ENCODE measurements at places on chromosomes 5 and 9.
A peak's percentile ranks its signal among the peaks of the same experiment; 100 is the strongest.

DNA sequence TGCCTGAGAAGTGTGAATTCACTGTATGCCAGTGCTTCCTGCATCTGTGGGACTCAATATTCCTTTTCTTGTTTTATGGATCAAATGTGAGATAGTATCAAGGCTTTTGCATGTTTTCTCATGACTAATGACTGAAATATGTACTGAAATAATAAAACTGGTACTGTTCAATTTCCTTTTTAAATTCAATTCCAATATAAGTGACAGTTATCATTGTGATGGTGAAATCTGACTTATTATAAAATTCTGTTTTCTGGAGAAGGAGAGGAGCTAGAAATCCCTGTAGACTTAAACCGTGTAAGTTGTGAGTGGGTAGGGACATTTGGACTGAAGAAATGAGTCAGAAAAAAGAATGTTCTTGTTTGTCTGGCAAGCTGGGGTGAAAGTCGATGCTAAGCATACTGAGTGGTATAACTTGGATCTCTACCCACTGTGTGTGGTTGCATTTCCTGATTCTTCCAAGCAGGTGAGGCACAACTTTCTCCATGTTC lies 245.2 kb downstream of the EFNA5 start:
- no peak for DNase-seq

DNA sequence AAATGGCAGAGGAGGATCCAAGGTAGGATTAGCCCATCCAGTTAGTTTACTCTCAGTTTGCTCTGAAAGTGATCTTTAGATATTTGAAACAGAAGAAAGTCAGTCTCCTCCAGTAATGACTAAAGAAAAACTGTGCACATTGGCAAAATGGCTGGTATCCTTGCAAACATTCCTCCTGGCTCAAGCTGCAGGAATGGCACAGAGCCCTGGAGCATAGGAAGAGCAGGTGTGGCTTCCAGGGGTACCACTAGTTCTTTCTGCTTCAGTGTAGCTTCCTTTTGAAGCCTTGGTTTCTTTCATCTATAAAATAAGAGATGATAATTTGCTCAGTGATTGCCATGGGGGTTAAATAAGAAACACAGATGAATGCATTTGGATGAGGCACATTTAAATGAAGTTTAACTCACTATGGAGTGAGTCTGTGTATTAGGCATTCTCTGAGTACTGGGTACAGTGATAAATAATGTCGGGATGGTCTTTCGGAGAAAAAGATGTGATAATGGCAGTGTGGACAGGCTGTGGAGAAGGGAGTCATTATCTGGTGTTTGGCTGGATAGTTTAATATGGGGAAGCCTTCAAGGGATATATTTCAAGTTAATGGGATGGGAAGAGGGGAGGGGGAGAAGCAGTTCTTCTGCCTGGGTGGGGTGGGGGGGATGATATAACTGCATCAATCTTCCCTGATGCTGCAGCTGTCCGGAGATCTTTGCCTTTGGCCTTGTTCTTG lies 217.3 kb upstream of the KLF4 start:
- no peak for DNase-seq

DNA sequence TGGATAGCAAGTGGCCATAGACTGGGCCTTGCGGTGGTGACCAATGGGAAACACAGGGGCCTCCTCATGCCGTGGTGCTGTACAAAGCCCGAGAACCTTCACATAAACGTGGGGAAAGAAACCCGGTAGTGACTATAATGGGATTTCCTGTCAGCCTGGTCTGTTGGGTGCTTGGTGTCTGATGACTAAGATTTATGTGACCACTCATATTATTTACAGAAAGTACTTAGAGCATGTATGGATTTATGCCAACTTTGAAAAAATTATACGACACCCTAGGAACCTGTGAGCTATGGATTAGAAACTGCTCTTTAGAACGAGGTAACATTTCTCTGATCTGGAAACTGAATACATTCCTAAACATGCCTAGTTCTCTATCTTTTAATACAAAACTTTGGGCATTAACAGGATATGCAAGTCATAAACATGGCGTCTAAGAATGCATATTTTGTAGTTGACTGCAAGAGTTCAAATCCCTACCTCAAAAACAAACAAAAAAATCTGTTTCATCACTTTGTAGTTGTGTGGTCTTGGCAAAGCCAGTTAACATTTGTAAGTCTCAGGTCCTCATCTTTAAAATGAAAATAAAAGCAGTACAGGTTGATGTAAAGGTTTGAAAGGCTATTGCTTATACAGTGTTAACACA lies 85.4 kb downstream of the TMEM167A start:
- no peak for DNase-seq

- DNase-seq, result no peak
Measured at GRCh38 chr9:98162613-98163012, 29.8 kb downstream of the CORO2A start.

- DNase-seq, result no peak
Measured at GRCh38 chr5:160242145-160242544, 12.8 kb downstream of the FABP6 start.

DNA sequence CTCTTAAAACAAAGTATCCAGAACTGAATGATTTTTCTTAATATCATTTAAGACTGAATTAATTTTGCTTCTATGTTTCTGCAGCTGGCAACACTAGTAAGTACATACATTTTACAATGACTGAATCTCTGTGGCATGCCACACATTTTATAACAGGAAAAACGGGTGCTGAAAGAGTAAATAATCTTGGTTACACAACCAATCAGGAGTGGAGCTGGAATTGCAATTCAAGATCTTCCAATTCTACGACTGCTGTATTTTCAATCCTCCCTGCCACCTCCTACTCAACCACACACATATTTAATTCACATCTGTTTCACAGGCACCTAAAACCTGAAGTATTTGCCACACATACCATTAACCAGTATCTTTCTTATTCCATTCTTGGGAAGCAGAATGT lies 52.7 kb upstream of the NR5A1 start:
- DNase-seq, result no peak

GRCh38 chr9:16516891-16517290 lies 353.6 kb downstream of the BNC2 start:
- no peak for DNase-seq

DNA sequence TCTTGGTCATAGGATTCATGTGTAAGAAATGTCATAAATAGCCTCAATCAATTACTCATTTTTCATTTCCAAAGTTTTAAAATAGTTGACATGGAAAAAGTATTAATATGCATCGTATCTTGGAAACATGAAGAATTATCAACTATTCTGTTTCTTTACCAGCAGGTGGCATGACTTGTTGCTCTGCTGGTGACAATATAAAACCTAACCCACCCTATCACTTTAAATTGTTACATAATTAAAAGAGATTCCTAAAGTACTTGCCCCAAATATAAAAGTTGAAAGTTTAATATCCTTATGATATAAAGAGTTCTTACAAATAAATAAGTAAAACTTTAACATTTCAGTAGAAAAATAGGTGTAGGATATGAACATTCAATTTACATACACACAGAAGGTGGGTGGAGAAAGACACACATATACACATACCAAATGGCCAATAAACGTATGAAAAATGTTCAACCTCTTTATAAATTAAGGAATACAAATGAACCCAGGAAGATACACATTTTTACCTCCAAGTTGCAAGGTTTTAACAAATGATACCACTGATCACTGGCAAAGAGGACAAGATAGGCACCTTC lies 30.6 kb downstream of the MAP1B start:
- no peak for DNase-seq

- no peak for DNase-seq
Measured at GRCh38 chr5:80249901-80250300, 5.9 kb downstream of the SERINC5 start.

GRCh38 chr5:179314606-179315355 lies 30.5 kb downstream of the ADAMTS2 start:
- no peak for DNase-seq

- DNase-seq, result no peak
Measured at GRCh38 chr9:127087411-127087810, 35.0 kb downstream of the ANGPTL2 start.

- DNase-seq, result no peak
Measured at GRCh38 chr5:78420548-78420947, 60.1 kb downstream of the SCAMP1 start.

GRCh38 chr5:16983022-16983639 lies 47.0 kb upstream of the MYO10 start:
- DNase-seq, result no peak

GRCh38 chr9:115980502-115980901 lies 173.1 kb upstream of the PAPPA start:
- DNase-seq, result no peak

GRCh38 chr9:133967024-133967741 lies 24.9 kb downstream of the VAV2 start:
- no peak for DNase-seq

GRCh38 chr5:108171759-108172158 lies 210.1 kb downstream of the FBXL17 start:
- no peak for DNase-seq

- no peak for DNase-seq
Measured at GRCh38 chr5:179271821-179272325, 73.4 kb downstream of the ADAMTS2 start.

DNA sequence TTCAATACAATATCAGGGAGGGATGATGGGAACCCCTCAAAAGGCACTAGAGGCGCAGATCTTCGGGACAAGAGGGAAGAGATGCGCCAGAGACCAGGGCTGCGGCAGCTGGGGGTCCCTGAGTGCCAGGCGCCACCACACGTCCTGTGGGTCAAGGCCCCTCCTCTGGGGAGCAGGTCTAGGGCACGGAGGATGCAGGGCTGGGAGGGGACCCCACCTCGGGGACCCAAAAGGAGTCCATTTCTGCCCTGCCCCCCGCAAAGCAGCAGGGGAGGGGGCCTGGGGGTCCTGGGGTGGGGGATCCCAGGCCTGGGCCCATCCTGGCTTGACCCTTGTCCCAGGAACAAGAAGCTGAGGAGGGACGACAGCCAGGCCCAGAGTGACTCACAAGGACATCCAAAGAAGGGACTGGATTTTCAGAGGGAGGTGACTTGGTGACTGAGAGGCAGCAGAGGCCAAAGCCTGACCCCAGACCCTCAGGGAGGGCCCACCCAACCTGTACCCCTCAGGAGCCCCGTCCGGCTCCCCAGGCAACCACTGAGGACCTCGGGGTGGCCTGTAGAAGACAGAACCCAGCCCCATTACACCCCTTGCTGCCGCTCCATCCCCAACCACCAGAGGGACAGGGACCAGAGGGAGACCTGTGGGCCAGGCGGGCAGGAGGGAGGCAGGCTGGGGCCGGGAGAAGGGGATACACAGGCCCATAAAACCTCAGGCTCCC lies 54.2 kb downstream of the LRSAM1 start:
- peak; percentile 19 for DNase-seq

DNA sequence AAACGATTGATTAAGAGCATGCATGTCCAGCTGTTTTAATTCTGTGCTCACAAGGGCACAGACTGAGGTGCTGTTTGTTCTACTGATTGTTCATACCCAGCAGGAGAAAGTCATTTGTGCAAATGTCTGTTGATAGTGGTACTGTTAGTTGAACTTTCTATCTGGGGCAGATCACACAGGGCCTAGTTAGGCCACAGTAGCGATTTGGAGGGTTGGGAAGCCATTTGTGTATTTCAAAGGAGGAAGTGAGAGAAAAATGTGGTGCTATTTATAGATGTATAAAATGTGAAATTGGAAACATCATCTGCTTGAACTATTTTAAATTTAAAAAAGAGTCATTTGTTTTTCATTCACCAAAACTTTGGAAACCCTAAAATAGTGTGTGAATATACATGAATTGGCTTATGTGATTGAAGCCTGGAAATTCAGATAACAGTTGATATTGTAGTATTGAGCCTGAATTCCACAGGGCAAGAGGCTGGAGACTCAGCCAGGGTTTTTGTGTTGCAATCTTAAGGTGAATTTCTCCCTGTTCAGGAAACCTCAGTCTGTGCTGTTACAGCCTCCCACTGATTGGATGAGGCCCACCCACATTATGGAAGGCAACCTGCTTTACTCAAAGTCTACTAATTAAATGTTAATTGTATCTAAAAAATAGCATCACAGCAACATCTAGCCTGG lies 162.0 kb upstream of the CDKN2B start:
- no peak for DNase-seq

DNA sequence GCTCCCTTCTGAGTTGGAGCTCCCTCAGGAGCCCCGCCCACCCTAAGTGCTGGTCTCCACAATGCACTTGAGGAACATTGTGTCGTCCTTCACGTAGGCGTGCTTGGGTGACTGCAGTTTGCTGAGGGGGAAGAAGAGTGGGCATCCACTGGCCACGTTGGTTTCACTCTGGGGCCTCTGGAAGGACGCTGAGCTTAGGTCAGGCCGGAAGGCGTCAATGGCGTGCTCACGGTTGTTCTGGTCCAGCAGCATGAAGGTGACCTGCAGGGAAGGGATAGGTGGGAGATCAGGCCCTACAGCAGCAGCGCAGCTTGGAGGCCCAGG lies 21.7 kb downstream of the TRAF1 start:
- DNase-seq, result no peak

DNA sequence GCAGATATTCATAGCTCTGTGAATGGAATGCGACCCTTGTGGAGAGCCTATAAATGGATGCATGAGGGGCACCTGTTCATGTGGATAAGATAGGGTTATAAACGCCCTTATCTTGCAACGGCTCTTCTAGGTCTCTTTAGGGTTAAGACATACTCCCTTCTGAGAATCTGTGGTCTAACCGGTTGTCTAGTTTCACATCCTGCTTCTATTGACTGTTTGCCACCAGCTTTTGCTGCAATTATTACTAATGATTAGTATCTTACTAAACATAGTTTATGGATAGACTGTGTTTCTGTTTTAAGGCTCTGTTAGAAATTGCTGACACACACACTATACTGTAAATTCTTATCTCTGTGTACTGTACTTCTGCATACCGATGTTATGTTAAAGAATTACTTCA lies 198.9 kb upstream of the CYLC2 start:
- DNase-seq, result no peak

- no peak for DNase-seq
Measured at GRCh38 chr9:37949576-37949975, 45.6 kb upstream of the SLC25A51 start.

All from stimulated activated CD4-positive, alpha-beta T cell treated with anti-CD3 and anti-CD28 coated beads, Interleukin-2, amount 100 ng/mL, for 48 hours (primary cell).